ENCODE measurements at places on chromosomes 2 and 18. TPM values are rescaled to one million over a fixed set of nuclear protein-coding genes. Genes with fewer than 3 reads are reported as not detected.

DNA sequence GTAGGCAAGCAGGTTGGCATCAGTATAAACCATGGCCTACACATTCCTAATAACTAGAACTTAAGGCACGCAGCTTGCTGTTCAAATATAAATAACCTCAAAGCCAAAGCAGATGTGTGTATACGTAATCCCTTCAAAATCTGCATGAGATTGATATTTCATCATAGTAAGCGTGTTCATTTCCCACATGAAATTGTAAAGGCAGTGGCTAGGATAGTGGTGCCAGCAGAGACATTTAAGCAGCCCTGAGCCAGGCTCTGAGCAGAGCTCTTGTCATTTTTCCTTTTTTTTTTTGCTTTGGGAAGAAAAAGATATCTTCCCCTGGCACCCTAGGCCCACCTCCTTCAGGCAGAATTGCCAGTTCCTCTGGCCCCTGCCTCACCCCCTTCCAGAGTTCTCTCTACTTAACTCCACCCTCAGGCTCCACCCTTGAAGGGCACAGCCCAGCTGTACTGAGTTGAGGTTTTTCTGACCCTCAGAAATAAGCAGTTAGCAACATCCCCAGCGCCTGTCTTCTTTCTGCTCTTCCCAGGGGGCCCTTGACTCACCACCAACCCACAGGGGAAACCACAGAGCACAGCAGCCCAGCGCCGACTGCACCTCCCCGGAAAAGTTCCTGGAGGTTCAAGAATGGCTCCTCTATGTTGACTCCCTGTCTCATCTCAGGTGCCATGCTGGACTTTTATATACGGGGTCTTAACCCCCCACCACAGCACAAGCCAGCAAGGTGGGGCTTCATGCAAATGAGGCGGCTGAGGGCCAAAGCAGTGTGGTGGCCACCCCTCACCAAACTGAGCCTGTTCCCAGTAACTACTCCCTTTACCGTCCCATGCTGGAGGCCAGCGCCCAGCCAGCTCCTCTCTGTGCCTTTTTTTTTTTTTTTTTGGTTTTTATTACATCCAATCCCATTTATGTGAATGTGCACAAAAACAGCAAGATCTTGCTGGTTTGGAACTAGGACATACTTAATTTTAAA, 84.7 kb downstream of the EHD3 start:
- H3K27ac ChIP-seq: no peak overlapping the region
- H3K36me3 ChIP-seq: no peaks in the 10 kb centered on the region
- DNase-seq: no peak
- H3K4me1 ChIP-seq: peaks cover 3% of the 10 kb centered on the region
- H3K4me3 ChIP-seq: no peak overlapping the region
- H3K27me3 ChIP-seq: no peaks in the 10 kb centered on the region

- H3K27ac ChIP-seq: no peak overlapping the region
- H3K27me3 ChIP-seq: no peaks in the 10 kb centered on the region
- no peaks in the 10 kb centered on the region for H3K36me3 ChIP-seq
- no peak for DNase-seq
Measured at GRCh38 chr2:15809404-15809803, 130.9 kb upstream of the MYCN start.

DNA sequence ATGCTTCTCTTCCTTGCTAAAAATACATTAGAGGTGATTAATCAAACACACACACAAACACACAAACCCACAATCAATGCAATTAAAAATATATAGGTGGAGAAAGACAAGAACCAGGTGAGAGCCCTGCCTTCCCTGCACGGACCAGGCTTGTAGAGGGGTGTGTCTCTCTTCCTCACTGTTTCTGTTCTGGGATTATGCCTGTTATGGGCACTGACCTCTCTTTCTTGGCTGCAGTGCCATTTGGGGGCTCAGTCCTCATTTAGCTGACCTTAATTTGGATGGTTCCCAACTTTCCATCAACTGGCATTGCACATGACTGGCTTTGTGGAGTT, 89.8 kb downstream of the SH3RF3 start:
- no peak overlapping the region for H3K27ac ChIP-seq
- H3K4me1 ChIP-seq: peaks cover 18% of the 10 kb centered on the region
- DNase-seq: no peak
- no peaks in the 10 kb centered on the region for H3K27me3 ChIP-seq
- no peak overlapping the region for H3K4me3 ChIP-seq

DNA sequence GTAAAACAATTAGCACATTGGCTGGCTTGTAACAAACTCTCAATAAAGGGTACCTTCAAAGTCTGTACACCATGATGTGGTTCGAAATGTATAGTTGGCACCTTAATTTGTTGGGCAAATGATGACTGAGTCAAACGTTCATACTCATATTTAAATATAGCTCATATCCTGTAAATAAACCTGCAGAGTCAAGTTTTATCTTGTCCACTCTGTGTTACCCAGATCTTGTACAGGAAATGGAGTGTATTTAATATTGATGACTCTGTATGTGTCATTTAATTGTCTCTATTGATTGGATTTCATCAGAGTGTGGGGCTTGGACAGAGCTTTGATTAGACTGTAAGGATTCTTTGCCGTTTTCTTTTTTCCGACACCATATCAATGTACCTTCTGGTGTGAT, 805.6 kb upstream of the ZEB2 start:
- H3K27ac ChIP-seq: no peak overlapping the region
- no peaks in the 10 kb centered on the region for H3K27me3 ChIP-seq
- no peak overlapping the region for H3K4me3 ChIP-seq
- no peak for DNase-seq
- no peaks in the 10 kb centered on the region for H3K4me1 ChIP-seq
- no peaks in the 10 kb centered on the region for H3K36me3 ChIP-seq

- no peaks in the 10 kb centered on the region for H3K36me3 ChIP-seq
- H3K27me3 ChIP-seq: no peaks in the 10 kb centered on the region
- peak overlapping the region; percentile 76 for H3K27ac ChIP-seq
- DNase-seq: no peak
- H3K4me1 ChIP-seq: peaks cover 72% of the 10 kb centered on the region
Measured at GRCh38 chr2:10330700-10331026, 28.0 kb downstream of the HPCAL1 start.

DNA sequence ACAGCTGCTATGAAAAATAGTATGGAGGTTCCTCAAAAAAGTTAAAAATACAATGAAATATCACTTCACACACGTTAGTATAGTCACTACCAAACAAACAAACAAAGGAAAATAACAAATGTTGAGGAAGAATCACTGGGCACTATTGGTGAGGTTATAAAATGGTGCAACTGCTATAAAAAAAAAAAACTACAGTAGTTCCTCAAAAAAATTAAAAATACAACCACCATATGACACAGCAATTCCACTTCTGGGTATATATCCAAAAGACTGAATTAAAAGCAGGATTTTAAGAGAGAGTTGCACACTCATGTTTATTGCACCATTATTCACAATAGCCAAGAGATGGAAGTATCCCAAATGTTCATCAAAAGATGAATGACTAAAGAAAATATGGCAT, 80.9 kb upstream of the POU3F3 start:
- H3K36me3 ChIP-seq: no peaks in the 10 kb centered on the region
- H3K27ac ChIP-seq: no peak overlapping the region
- H3K27me3 ChIP-seq: no peaks in the 10 kb centered on the region
- no peak overlapping the region for H3K4me3 ChIP-seq
- no peaks in the 10 kb centered on the region for H3K4me1 ChIP-seq

The GALNT14 gene
- total RNA-seq: 2.4 TPM

DNA sequence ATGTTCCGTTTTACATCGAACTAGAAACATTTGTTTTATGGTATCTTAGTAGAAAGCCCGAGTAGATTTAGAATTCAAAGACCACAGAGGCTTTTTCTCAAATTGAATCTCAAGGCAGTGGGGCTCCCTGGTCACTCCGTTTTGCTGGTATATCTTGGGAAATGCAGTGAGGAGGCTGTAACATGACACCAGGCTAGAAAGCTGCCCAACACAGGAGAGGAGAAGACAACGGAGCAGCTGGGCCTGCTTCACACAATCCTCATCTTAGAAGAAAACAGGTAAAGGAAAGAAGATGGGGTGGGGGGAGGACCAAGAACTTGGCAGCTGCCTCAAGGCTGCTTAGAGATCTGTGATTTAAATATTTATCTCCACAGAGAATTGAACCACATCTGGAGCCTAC, 38.3 kb upstream of the EPB41L3 start:
- no peak overlapping the region for H3K4me3 ChIP-seq
- no peak for DNase-seq
- H3K27me3 ChIP-seq: no peaks in the 10 kb centered on the region

DNA sequence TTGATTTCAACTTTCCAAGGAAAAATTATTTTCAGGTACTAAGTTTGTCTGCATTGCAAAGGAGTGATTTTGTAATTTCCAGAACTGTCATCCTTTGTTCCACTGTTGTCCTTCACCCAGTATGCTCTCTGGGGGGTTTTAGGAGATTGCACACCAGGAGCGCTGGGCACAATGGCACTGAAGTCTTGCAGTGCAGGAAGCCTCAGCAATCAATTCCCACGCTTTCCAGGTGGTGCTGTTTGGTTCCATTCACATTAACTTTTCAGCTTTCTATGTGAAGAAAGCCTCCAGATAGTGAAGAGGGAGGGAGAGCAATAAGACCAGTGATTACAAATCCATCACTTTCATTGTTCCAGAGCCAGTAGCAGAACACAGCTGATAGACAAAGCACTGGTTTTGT, 344.0 kb upstream of the VWC2L start:
- H3K36me3 ChIP-seq: no peaks in the 10 kb centered on the region
- no peaks in the 10 kb centered on the region for H3K27me3 ChIP-seq
- no peaks in the 10 kb centered on the region for H3K4me1 ChIP-seq
- no peak overlapping the region for H3K27ac ChIP-seq
- DNase-seq: no peak
- no peak overlapping the region for H3K4me3 ChIP-seq

- H3K27ac ChIP-seq: no peak overlapping the region
- no peak for DNase-seq
- no peak overlapping the region for H3K4me3 ChIP-seq
- H3K27me3 ChIP-seq: no peaks in the 10 kb centered on the region
Measured at GRCh38 chr2:145598434-145598833, 1078.5 kb upstream of the ZEB2 start.

The MERTK gene
- 5.1 TPM for total RNA-seq

DNA sequence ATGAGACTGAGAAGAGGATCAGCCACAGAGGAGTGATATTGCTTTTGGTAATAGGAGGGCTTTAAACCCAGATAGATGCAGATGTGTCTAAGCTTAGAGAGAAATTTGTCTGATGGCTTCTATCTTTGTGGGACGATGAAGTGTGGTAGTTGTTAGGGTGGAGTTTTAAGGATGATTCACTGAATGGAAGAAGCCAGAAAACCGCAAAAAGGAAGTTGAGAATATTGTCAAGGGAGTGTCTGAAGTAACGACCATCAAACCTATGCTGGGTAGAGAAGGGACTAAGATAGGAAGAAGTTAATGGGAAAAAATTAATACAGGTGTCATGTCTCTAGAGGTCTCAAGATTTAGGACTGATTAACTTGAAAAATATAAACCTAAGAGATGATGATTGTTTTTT, 195.6 kb upstream of the MC4R start:
- H3K27ac ChIP-seq: no peak overlapping the region
- H3K4me1 ChIP-seq: no peaks in the 10 kb centered on the region
- H3K4me3 ChIP-seq: no peak overlapping the region
- no peaks in the 10 kb centered on the region for H3K27me3 ChIP-seq
- H3K36me3 ChIP-seq: no peaks in the 10 kb centered on the region
- DNase-seq: no peak

- no peaks in the 10 kb centered on the region for H3K36me3 ChIP-seq
- H3K27ac ChIP-seq: no peak overlapping the region
- no peaks in the 10 kb centered on the region for H3K4me1 ChIP-seq
- no peaks in the 10 kb centered on the region for H3K27me3 ChIP-seq
- DNase-seq: peak; percentile 25
Measured at GRCh38 chr2:70716131-70716743, 51.8 kb downstream of the ADD2 start.

DNA sequence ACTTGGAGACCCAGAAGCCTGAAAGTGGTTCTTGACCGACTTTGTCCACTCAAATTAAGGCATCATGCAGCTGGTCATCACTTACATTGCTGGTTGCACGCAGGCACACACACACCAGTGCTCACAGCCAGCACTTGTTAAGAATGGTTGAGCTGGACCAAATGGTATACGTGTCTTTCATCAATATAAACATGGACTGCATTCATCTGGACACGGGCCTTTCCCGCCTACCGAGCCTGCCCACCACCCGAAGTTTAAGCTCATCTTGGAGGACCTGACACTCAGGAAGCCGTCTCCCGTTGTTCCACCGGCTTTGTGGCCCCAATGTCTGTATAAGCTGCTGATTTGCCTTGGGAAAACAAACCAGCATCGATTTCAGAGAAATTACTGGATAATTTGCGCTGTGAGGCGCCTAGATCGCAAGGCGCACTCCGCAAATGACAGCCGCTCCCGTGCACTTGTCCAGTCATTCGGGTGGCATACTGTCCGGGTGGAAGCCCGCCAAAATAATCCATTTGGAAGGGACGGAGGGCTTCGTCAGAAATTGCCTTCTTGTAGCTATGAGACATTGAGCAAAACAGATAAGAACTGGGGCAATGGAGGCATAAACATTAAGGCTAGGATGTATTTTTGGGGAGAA, 40.1 kb upstream of the AKAIN1 start:
- DNase-seq: no peak
- H3K4me1 ChIP-seq: peaks cover 35% of the 10 kb centered on the region
- peak overlapping the region; percentile 87 for H3K4me3 ChIP-seq

GRCh38 chr2:156189143-156189542, 143.4 kb downstream of the NR4A2 start:
- no peak overlapping the region for H3K4me3 ChIP-seq
- no peaks in the 10 kb centered on the region for H3K36me3 ChIP-seq
- no peaks in the 10 kb centered on the region for H3K4me1 ChIP-seq
- no peak for DNase-seq
- H3K27ac ChIP-seq: no peak overlapping the region
- H3K27me3 ChIP-seq: no peaks in the 10 kb centered on the region

GRCh38 chr18:44229693-44230108, 451.0 kb upstream of the SETBP1 start:
- no peak overlapping the region for H3K27ac ChIP-seq
- H3K4me3 ChIP-seq: no peak overlapping the region

The NLRC4 gene
- total RNA-seq: 0.54 TPM

The INPP1 gene
- 11.3 TPM for total RNA-seq

DNA sequence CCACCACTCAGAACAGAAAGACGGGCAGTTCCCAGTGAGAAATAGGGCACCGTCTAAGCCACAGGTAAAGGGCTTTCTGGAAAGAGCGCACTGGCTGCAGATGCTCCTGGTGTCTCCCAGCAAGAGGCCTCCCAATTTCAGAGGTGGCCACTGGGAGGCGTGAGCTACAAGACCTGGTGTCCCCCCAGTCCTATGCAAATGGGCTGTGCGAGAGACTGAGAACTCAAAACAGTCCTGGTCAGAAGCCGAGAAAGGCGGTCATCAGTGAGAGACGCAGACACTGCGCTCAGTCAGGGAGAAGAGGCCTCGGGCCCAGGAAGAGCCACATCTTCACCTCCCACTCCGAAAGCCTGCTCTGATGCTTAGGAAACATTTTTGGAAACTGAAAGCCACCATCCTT, 179.5 kb downstream of the EIPR1 start:
- H3K27ac ChIP-seq: no peak overlapping the region
- DNase-seq: no peak
- H3K36me3 ChIP-seq: peaks cover 2% of the 10 kb centered on the region
- no peak overlapping the region for H3K4me3 ChIP-seq
- H3K27me3 ChIP-seq: no peaks in the 10 kb centered on the region

The EVA1A gene
- total RNA-seq: 1.7 TPM

The TTR gene
- not detected for total RNA-seq

- H3K27ac ChIP-seq: no peak overlapping the region
- no peaks in the 10 kb centered on the region for H3K27me3 ChIP-seq
- DNase-seq: no peak
- H3K4me1 ChIP-seq: no peaks in the 10 kb centered on the region
Measured at GRCh38 chr2:113769555-113769954, 13.1 kb upstream of the SLC35F5 start.

The MOGAT1 gene
- 0.40 TPM for total RNA-seq

The ASB18 gene
- total RNA-seq: 19.3 TPM
